A673 (cell line): ENCODE measurements at places on chromosomes 4 and X. TPM values are rescaled to one million over a fixed set of nuclear protein-coding genes. Genes with fewer than 3 reads are reported as not detected.
A peak's percentile ranks its signal among the peaks of the same experiment; 100 is the strongest.

GRCh38 chr4:27861802-27862201 is 1001.2 kb downstream of the STIM2 start:
- no peaks in the 10 kb centered on the region for H3K27me3 ChIP-seq
- no peak for DNase-seq
- H3K27ac ChIP-seq: no peak overlapping the region
- H3K4me1 ChIP-seq: no peaks in the 10 kb centered on the region
- H3K4me3 ChIP-seq: no peak overlapping the region

- H3K27me3 ChIP-seq: no peaks in the 10 kb centered on the region
- peak overlapping the region; percentile 96 for H3K27ac ChIP-seq
- DNase-seq: no peak
These were observed 1.0 kb downstream of the TRMT44 start for GRCh38 chr4:8441499-8442091.

- H3K27me3 ChIP-seq: no peaks in the 10 kb centered on the region
- H3K4me1 ChIP-seq: no peaks in the 10 kb centered on the region
- H3K36me3 ChIP-seq: peaks cover 6% of the 10 kb centered on the region
- peak; percentile 24 for DNase-seq
- H3K27ac ChIP-seq: no peak overlapping the region
These were observed 736 bp downstream of the IDS start for GRCh38 chrX:149504226-149504914.

Gene VCX2
- not detected in 2 replicates for total RNA-seq

Gene HSD17B13
- total RNA-seq: not detected in 2 replicates

DNA sequence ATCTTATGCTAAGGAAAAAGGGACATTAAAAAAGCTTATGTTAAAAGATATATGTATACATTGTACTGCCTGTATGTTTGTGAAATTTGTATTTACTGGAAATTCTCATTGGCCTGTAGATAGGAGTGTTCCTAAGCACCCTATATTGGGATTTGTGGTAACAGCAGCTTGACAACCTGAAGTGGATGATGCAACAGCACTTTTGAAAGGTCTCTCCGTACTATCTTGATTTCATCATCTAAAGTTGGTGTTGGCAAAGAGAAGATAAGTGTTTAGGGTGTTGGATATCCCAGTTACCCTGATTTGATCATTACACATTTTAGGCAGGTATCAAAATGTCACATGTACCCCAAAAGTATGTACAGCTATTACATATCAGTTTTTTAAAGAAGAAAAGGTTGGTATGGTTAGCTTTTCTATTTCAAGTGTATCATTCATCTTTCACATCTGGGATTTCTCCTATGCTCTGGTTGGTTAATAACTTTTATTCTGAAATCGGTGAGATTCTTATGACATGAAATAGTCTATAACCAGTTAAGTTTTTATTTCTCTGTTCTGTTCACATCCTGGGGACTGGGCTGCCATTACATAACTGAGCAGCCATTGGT is 10.3 kb downstream of the HADH start:
- no peak overlapping the region for H3K4me3 ChIP-seq
- DNase-seq: no peak
- H3K36me3 ChIP-seq: peaks cover 10% of the 10 kb centered on the region
- H3K4me1 ChIP-seq: no peaks in the 10 kb centered on the region

Gene HSFX1
- total RNA-seq: 1.2 and 1.4 TPM in 2 replicates

GRCh38 chr4:20899591-20899990 is 199.3 kb downstream of the PACRGL start:
- no peak overlapping the region for H3K4me3 ChIP-seq
- H3K27me3 ChIP-seq: peaks cover 3% of the 10 kb centered on the region
- H3K36me3 ChIP-seq: no peaks in the 10 kb centered on the region
- H3K27ac ChIP-seq: no peak overlapping the region

DNA sequence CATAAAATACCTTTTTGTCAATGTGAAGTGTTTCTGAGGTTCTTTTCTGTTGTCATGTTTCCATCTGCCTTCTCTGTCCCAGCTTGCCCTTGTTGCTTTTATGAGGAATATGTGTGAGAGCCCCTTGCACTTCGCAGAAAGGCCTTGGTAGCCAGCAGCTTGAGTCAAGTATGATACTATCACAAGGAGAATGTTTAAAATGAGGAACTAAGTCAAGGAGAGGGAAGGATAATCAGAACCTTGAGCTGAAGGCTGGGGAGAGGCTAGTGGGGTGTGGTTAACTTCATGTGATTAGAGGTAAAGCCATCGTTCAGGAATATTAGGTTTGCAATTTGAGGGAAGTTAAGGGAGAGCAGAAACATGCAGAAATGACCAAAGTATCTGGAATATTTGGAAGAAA is 12.7 kb downstream of the PGK1 start:
- no peak overlapping the region for H3K27ac ChIP-seq
- H3K36me3 ChIP-seq: peaks cover 94% of the 10 kb centered on the region
- H3K4me3 ChIP-seq: no peak overlapping the region
- no peaks in the 10 kb centered on the region for H3K27me3 ChIP-seq
- DNase-seq: no peak

Gene NAT8L
- total RNA-seq: 2.5 and 3.4 TPM in 2 replicates

DNA sequence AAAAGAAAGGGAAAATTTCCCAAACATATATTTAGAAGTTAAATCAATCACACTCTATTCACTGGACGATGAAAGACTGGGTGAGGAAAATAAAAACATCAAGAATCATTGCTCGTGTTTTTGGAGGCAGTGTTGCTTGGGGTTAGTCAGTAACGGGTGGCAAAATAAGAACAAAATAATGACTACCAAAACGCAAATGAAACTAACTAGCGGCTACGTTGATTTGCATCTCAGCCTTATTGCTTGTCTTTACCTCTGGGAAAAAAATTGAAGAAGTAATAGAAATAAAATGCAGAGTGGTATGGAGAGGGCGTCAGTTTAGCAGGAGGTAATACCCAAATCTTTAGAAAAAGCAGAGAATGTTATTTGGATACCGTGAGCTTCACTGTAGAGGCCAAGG is 86.4 kb upstream of the SORBS2 start:
- no peaks in the 10 kb centered on the region for H3K36me3 ChIP-seq
- H3K4me3 ChIP-seq: no peak overlapping the region
- H3K4me1 ChIP-seq: no peaks in the 10 kb centered on the region
- DNase-seq: no peak

Gene UBA6
- 33.2 and 36.3 TPM in 2 replicates for total RNA-seq

- no peaks in the 10 kb centered on the region for H3K36me3 ChIP-seq
- peak; percentile 7 for DNase-seq
- H3K4me3 ChIP-seq: peak overlapping the region; percentile 33
- peaks cover 5% of the 10 kb centered on the region for H3K4me1 ChIP-seq
These were observed 740 bp upstream of the NPY2R start for GRCh38 chr4:155207534-155208257.

Gene TNIP3
- 0.44 and 0.58 TPM in 2 replicates for total RNA-seq

DNA sequence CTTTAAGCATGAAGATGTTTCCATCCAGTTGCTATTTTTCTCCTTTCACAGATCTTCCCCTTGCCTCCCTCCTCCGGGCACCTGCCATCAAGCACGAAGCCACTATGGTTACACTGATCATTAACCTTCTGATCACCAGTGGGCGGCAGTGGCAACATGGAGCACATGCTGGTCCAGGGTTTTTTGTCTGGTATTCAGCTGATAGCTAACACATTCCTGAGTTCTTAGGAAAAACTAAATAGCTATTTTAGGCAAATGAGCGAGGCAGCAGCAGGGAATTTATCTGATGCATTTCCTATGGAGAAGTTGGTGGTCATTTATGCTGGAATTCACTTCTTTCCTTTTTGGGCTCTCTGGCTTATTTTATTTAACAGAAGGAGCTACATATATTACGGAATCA is 22.9 kb downstream of the SHISA3 start:
- no peaks in the 10 kb centered on the region for H3K4me1 ChIP-seq
- no peaks in the 10 kb centered on the region for H3K36me3 ChIP-seq
- H3K27me3 ChIP-seq: no peaks in the 10 kb centered on the region
- H3K27ac ChIP-seq: no peak overlapping the region

DNA sequence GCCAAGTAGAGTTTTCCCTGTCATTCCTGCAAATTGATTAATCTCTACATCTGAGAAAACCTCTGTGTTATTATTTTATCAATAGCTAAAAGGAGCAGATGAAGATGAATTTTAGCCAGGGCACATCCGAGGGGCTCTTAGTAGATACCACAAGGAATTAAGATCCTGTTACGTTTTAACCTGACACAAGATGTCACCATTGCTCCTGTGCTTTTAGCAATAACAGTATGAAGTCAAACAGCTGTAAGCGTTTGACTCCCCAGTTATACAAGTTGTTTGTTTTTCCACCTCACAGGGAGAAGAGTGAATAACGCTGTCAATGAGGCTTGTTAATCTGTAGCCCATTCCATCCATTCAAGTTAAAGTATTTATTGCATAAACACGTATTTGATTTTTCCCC is 76.0 kb upstream of the AP1S2 start:
- no peaks in the 10 kb centered on the region for H3K36me3 ChIP-seq
- H3K27me3 ChIP-seq: peaks cover 39% of the 10 kb centered on the region
- DNase-seq: peak; percentile 71
- H3K4me1 ChIP-seq: no peaks in the 10 kb centered on the region
- H3K27ac ChIP-seq: no peak overlapping the region
- H3K4me3 ChIP-seq: no peak overlapping the region

DNA sequence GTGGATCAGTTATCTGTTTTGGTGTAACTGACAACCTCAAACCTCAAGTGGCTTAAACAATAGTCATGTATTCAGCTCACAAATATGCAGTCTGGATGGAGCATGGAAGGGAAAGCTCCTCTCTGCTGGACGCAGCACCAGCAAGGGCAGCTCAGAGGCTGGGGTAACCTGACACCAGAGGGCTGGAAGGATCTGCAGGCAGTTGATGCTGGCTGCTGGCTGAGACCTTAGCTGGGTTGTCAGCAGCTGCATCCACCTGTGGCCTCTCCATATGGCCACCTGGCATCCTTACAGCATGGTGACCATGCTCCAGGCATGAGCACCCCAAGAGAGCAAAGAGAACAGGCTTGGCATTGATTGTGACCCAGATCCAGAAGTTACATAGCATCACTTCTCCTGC is 46.7 kb downstream of the ENPP6 start:
- H3K4me3 ChIP-seq: no peak overlapping the region
- H3K4me1 ChIP-seq: no peaks in the 10 kb centered on the region
- DNase-seq: no peak
- no peaks in the 10 kb centered on the region for H3K27me3 ChIP-seq
- H3K36me3 ChIP-seq: no peaks in the 10 kb centered on the region

Gene BLOC1S4
- 12.3 and 13.2 TPM in 2 replicates for total RNA-seq

Gene FAM47E
- 0.21 TPM in 1 of 2 replicates, not detected in the other for total RNA-seq

DNA sequence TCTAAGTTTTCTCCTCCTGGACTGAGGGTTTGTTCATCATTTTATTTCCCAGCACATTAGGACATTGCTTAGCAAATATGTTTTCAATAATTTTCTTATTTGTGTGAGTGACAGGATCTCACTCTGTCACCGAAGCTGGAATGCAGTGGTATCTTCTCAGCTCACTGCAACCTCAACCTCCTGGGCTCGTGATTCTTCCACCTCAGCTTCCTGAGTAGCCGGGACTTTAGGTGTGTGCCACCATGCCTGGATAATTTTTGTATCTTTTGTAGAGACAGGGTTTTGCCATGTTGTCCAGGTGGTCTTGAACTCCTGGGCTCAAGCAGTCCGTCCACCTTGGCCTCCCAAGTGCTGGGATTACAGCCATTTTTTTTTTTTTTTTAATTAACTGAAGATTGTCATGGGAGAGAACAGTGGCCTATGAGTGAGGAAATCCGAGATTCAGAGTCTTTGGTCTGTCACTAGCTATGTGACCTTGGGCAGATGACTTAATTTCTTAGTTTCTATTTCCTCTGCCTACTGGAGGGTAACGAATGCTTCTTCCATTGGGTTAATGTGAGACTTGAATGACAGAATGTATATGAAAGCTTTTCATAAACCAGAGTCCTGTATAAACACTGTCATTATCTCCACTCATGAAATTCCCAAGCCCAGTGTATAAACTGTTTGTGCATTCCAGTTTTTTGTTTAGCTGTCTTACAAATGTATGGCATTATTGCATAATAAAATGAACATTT is 23.9 kb downstream of the MOB1B start:
- H3K27ac ChIP-seq: no peak overlapping the region
- H3K4me3 ChIP-seq: no peak overlapping the region
- H3K36me3 ChIP-seq: no peaks in the 10 kb centered on the region
- no peak for DNase-seq
- H3K27me3 ChIP-seq: no peaks in the 10 kb centered on the region

- DNase-seq: no peak
- H3K27me3 ChIP-seq: no peaks in the 10 kb centered on the region
- H3K36me3 ChIP-seq: no peaks in the 10 kb centered on the region
- no peak overlapping the region for H3K27ac ChIP-seq
- no peaks in the 10 kb centered on the region for H3K4me1 ChIP-seq
These were observed 37.1 kb upstream of the IRAK1 start for GRCh38 chrX:154056770-154057241.

GRCh38 chr4:133131829-133132460 is 17.1 kb upstream of the PCDH10 start:
- H3K27ac ChIP-seq: no peak overlapping the region
- H3K4me3 ChIP-seq: no peak overlapping the region
- no peaks in the 10 kb centered on the region for H3K27me3 ChIP-seq
- no peak for DNase-seq

- no peaks in the 10 kb centered on the region for H3K4me1 ChIP-seq
- peaks cover 42% of the 10 kb centered on the region for H3K27me3 ChIP-seq
- no peak overlapping the region for H3K27ac ChIP-seq
- no peaks in the 10 kb centered on the region for H3K36me3 ChIP-seq
- H3K4me3 ChIP-seq: no peak overlapping the region
These were observed 854.6 kb downstream of the TRIML1 start for GRCh38 chr4:188993871-188994270.

DNA sequence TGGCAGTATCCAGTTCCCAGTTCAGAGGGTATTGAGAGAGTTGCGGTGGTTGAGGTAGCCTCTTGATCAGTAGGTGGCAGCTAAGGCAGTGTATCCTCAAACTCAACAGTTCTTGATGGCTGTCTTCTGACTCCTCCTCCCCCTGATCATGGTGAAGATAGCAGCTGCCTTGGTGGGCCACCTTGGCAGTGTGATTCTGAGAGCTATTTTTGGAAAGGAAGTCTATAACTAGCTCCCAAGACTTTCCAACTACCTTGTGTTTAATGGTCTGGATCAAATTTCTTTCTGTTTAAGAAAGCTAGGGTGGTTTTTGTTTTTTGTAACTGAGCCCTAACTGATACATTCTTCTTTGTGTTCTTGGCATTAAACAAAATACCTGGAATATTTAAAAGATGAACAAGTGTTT is 10.5 kb upstream of the TBC1D19 start:
- no peak overlapping the region for H3K27ac ChIP-seq
- no peaks in the 10 kb centered on the region for H3K27me3 ChIP-seq
- H3K4me1 ChIP-seq: peaks cover 31% of the 10 kb centered on the region
- no peaks in the 10 kb centered on the region for H3K36me3 ChIP-seq
- no peak overlapping the region for H3K4me3 ChIP-seq

Gene UBQLN2
- total RNA-seq: 27.2 and 28.8 TPM in 2 replicates

- H3K27ac ChIP-seq: no peak overlapping the region
- H3K4me1 ChIP-seq: peaks cover 10% of the 10 kb centered on the region
- DNase-seq: no peak
- no peak overlapping the region for H3K4me3 ChIP-seq
- H3K27me3 ChIP-seq: no peaks in the 10 kb centered on the region
These were observed 13.8 kb downstream of the PCDH10 start for GRCh38 chr4:133162941-133163340.

Gene TAF7L
- 0.70 and 0.88 TPM in 2 replicates for total RNA-seq

DNA sequence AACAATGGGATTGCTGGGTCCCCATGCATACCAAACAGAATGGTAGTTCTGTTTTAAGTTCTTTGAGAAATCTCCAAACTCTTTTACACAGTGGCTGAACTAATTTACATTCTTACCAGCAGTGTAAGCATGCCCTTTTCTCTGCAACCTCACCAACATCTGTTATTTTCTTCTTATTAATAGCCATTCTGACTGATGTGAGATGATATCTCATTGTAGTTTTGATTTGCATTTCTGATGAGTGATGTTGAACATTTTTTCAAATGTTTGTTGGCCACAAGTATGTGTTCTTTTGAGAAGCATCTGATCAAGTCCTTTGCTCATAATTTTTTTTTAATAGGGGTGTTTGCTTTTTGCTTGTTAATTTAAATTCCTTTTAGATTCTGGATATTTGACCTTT is 41.2 kb upstream of the ZMAT1 start:
- DNase-seq: no peak
- H3K4me3 ChIP-seq: no peak overlapping the region
- H3K27me3 ChIP-seq: no peaks in the 10 kb centered on the region
- H3K27ac ChIP-seq: no peak overlapping the region
